ENCODE measurements at places on chromosomes 6 and 20. TPM values are rescaled to one million over a fixed set of nuclear protein-coding genes. Genes with fewer than 3 reads are reported as not detected.

The KIF13A gene
- total RNA-seq: 42.8 TPM

The BNIP5 gene
- total RNA-seq: not detected

The HTR1E gene
- total RNA-seq: not detected

The L3MBTL3 gene
- 14.6 TPM for total RNA-seq

The SUN5 gene
- not detected for total RNA-seq

The KHDC1L gene
- total RNA-seq: not detected

The LY6G6F gene
- total RNA-seq: not detected

The SLC32A1 gene
- total RNA-seq: not detected

The CTAGE9 gene
- total RNA-seq: not detected

The BMP6 gene
- 173 TPM for total RNA-seq

The BCAS1 gene
- total RNA-seq: not detected

The PBOV1 gene
- total RNA-seq: not detected

The BIRC7 gene
- not detected for total RNA-seq

The PGC gene
- not detected for total RNA-seq

The SH3BGRL2 gene
- total RNA-seq: 1.3 TPM

The PSORS1C1 gene
- total RNA-seq: 1.2 TPM

The DEFB132 gene
- not detected for total RNA-seq

The HSPA1L gene
- total RNA-seq: 0.98 TPM

The WFDC10B gene
- not detected for total RNA-seq

The EDN1 gene
- total RNA-seq: 2.3 TPM

The LRRC73 gene
- 0.30 TPM for total RNA-seq

The ATRN gene
- total RNA-seq: 42.8 TPM

The C20orf204 gene
- total RNA-seq: 0.23 TPM

The BACH2 gene
- 0.35 TPM for total RNA-seq

The OVOL2 gene
- not detected for total RNA-seq

The HFE gene
- total RNA-seq: 7.1 TPM

The CDS2 gene
- total RNA-seq: 19.5 TPM

The LPA gene
- not detected for total RNA-seq

The BPIFB4 gene
- 0.23 TPM for total RNA-seq

The AVP gene
- not detected for total RNA-seq

The DCDC2 gene
- not detected for total RNA-seq

The APOBEC2 gene
- not detected for total RNA-seq

The SLC52A3 gene
- total RNA-seq: not detected

The CCM2L gene
- total RNA-seq: 0.23 TPM

The HRH3 gene
- not detected for total RNA-seq

The RBPJL gene
- total RNA-seq: not detected

The TMEM217 gene
- total RNA-seq: 2.4 TPM

The SOX12 gene
- 2.1 TPM for total RNA-seq
